ENCODE measurements at places on chromosomes 5 and 9.

DNA sequence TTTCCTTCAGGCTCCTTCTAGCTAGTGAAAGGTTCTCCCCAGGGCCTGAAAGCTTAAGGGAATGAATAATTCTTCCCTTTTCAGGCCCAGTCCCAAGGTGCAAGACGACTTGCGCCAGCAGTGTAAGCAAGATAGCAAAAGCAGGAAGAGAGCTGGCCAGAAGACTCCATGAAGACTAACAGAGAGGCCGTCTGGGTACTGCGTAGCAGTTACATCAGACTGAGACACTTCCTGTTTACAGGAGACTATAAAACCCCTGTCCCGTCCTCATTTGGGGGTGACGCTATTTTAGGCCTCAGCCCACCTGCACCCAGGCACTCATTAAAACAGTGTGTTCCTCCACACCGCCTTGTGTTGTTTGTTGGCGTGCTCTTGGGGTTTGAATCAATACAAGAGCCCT, 90.7 kb upstream of the MOCS2 start:
- no peak for DNase-seq

GRCh38 chr9:20693068-20693467, 9.0 kb downstream of the FOCAD start:
- DNase-seq: no peak

DNA sequence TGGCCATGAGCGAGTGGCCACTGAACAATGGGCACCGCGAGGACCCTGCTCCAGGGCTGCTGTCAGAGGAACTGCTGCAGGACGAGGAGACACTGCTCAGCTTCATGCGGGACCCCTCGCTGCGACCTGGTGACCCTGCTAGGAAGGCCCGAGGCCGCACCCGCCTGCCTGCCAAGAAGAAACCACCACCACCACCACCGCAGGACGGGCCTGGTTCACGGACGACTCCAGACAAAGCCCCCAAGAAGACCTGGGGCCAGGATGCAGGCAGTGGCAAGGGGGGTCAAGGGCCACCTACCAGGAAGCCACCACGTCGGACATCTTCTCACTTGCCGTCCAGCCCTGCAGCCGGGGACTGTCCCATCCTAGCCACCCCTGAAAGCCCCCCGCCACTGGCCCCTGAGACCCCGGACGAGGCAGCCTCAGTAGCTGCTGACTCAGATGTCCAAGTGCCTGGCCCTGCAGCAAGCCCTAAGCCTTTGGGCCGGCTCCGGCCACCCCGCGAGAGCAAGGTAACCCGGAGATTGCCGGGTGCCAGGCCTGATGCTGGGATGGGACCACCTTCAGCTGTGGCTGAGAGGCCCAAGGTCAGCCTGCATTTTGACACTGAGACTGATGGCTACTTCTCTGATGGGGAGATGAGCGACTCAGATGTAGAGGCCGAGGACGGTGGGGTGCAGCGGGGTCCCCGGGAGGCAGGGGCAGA, 53.3 kb downstream of the JADE2 start:
- no peak for DNase-seq

GRCh38 chr5:41763081-41763480, 107.1 kb downstream of the OXCT1 start:
- no peak for DNase-seq

DNA sequence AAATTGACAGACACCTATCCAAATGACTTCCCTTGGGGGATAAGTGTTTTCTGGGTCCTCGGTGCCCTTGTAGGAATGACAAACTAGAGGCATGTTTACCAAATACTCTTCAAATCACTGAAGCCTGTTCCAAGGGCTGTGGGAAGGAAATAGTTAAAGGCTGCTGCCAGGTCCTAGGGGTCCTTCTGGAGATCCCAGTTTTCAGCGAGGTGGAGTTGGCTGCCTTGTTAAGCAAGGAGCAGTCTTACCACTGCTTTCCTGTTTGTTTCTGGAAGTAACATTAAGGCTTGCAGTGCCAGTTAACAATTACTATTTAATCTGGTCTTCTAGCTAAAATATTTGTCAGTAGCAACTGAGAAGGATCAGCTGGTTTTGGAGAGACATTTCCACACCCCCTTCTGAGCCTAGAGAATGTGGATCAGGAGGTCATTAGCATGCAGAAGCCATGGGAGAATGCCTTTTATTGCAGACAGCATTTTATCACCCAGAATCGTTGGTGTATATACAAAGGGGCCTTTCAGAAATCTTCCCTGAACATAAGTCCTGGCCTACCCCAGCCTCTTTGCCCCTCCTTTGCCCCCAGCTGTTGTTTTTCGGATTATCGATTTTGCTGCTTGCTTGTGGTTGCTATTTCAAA, 238.8 kb downstream of the DMAC1 start:
- no peak for DNase-seq
